ENCODE measurements at places on chromosomes 12 and 14.

DNA sequence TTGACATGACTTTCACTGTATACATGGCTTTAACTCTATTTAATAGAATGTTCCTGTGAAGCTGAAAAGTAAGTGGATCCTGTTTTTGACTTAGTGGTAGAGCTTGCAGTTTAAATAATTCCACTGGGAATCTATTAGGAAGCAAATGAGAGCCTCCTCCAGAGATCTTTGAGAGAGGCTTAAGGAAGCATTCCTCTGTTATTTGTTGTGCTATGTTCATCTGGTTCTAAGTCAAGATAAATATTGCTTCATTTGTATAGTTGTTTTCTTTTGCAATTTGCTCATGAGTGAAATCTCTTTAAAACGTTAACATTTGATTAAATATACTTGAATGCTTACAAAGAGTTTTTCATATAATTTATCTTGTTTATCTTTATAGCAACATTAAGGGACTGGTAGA lies 70.4 kb downstream of the TMTC2 start:
- DNase-seq: no peak

- no peak for DNase-seq
These were observed 57.0 kb downstream of the ZFP36L1 start for GRCh38 chr14:68735856-68736255.

- DNase-seq: peak; percentile 34
These were observed 184.7 kb downstream of the SRGAP1 start for GRCh38 chr12:64029013-64029857.

- DNase-seq: no peak
These were observed 102.7 kb upstream of the BCL2L14 start for GRCh38 chr12:11968048-11968383.

- no peak for DNase-seq
These were observed 480.2 kb downstream of the RPS29 start for GRCh38 chr14:49105956-49106355.

GRCh38 chr14:22602862-22603261 lies 4.8 kb downstream of the ABHD4 start:
- peak; percentile 81 for DNase-seq

- DNase-seq: no peak
These were observed 6.2 kb upstream of the DIO3 start for GRCh38 chr14:101554991-101555668.

DNA sequence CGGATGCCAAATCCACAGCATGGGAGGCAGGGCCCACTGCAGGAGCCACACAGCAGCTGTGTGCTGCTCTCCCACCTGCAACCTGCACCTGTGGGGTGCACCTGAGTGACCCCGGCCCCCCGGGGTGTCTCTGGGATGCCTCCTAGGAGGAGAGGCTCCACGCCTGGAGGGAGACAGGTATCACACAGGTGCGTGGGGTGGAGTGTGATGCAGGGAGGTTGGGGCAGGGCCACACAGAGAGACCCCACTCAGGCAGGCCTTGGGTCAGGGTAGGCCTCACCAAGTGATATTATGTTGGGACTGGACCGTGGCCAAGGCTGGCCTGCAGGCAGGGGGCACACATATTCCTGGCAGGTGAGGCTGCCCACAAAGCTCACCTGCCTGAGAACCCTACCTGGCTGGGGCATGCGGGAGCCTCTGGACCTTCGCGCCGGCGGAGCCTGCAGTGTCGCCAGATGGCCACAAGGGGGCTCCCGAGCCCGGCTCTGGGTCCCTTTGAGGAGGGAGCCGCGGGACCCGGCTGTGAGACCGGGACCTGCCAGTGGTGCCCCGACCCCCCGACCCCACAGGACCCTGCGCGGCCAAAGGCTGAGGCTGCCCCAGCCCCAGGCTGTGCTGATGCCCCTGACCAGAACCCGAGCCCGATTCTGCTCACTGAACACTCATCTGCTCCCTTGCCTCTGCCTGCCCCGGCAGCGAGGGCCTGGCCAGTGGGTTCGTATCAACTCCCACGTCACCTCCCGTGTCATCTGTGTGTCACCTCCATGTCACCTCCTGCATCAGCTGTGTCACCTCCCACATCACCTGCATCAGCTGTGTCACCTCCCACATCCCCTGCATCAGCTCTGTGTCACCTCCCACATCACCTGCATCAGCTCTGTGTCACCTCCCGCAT lies 11.4 kb downstream of the TMEM121 start:
- DNase-seq: peak; percentile 46

- DNase-seq: peak; percentile 22
These were observed 1.1 kb downstream of the IGF1 start for GRCh38 chr12:102479099-102479885.

DNA sequence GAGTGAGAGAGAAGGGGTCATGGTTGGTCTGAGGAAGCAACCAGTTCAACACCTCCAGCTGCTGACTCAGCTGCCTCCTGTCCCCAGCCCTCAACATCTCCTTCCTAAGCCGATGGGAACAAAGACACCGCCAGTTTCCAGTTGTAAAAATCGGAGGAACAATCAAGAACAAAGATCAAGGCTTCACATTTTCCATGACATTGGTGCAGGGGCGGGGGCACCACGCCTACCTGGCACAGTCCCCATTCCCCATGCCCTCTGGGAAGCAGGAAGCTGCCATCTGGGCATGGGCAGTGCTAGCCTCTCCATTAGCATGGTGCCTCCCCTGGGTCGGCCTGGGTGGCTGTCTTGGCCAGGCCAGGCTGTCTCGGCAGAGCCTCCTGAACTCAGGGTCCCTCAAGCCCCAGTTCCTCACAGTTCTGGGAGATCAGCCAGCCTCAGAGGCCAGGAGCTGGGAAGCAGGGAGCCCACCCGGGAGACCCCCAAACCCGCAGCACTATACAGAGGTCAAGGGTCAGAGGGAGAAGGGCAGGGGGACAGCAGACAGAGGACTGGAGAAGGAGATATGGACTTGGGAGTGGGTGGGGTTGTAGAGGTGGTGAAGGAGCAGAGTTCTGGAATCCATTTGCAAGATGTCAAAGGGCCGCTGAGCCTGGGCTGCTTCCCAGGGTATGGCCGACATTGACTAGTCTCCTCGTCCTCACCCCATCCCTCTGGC lies 19.6 kb upstream of the TMEM106C start:
- no peak for DNase-seq

DNA sequence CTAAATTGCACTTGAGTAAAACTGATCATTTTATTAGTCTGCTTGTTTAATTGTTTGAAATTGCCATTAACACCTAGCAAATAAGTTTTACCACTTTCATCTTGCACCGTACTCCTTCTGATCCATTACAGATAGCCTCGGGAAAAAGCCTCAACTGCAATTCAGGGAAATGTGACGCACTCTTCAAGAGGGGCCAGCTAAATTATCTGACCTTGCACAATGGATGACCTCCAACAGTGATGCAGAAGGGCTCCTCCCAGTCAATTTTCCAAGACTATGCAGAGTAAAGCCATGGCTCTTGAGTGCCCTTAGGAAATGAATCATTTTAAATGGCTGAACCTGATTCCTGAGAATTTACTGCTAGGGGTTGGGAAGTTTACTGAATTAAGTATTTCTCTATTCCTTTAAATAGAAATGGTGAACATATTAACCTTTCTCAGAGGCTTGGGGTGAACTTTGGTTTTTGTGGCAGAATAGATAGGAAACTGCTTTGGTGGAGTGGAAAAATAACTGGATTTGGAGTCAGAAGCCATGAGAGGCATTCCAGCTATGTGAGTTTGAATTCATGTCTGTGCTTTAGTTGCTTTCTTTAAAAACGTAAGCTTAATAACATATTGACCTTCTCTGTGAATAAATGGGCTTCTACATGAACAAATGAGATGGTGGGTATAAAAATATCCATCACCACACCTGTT lies 64.8 kb upstream of the OVCH1 start:
- no peak for DNase-seq

- no peak for DNase-seq
These were observed at the start of gene SCNN1A for GRCh38 chr12:6375269-6376078. Gene SCNN1A (minus strand): TSS chr12:6375563. CDS start chr12:6374783, 780 bp downstream.
